Caki2 (cell line): ENCODE measurements at places on chromosomes 3 and 15. TPM values are rescaled to one million over a fixed set of nuclear protein-coding genes. Genes with fewer than 3 reads are reported as not detected.

SH3GL3 gene
- total RNA-seq, result 0.57 TPM in 1 of 2 replicates, not detected in the other

MST1 gene
- 1.7 TPM in 2 replicates for total RNA-seq

TRPM1 gene
- 0.07 TPM in 1 of 2 replicates, not detected in the other for total RNA-seq

TP63 gene
- not detected in 2 replicates for total RNA-seq

IL17RE gene
- total RNA-seq, result not detected in 2 replicates

MINAR1 gene
- total RNA-seq, result 0.51 and 1.3 TPM in 2 replicates

KLHL40 gene
- total RNA-seq, result not detected in 2 replicates

B3GALNT1 gene
- 9.7 and 11.9 TPM in 2 replicates for total RNA-seq

POLR2H gene
- total RNA-seq, result 139 and 169 TPM in 2 replicates

STRA6 gene
- total RNA-seq, result 14.9 and 17.7 TPM in 2 replicates

KBTBD13 gene
- not detected in 2 replicates for total RNA-seq

LSM3 gene
- 23.5 and 25.5 TPM in 2 replicates for total RNA-seq

CPEB1 gene
- 15.8 and 16.7 TPM in 2 replicates for total RNA-seq

ILDR1 gene
- not detected in 2 replicates for total RNA-seq

TMEM158 gene
- 3.2 and 7.5 TPM in 2 replicates for total RNA-seq

NDUFAF3 gene
- total RNA-seq, result 170 and 175 TPM in 2 replicates

INSYN1 gene
- total RNA-seq, result not detected in 2 replicates
